Activated CD4-positive, alpha-beta T cell treated with anti-CD3 and anti-CD28 coated beads for 48 hours (primary cell): ENCODE measurements at places on chromosomes 7 and 10.

DNA sequence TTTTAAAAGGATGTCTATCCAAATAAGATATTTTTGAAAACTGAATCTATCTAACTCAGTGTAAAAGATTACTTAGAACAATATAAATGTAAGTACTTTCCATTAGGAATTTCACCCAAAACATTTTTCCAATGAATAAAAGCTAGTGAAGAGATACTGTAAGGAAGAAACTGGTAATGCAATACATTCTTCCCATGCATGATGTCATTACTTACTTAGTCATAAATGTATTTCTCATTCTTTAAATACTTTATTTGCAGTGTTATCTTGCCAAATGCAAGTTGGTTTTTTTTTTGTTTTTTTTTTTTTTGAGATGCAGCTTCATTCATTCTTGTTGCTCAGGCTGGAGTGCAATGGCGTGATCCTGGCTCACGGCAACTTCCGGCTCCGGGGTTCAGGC, 265.6 kb downstream of the PHF14 start:
- no peak for DNase-seq

DNA sequence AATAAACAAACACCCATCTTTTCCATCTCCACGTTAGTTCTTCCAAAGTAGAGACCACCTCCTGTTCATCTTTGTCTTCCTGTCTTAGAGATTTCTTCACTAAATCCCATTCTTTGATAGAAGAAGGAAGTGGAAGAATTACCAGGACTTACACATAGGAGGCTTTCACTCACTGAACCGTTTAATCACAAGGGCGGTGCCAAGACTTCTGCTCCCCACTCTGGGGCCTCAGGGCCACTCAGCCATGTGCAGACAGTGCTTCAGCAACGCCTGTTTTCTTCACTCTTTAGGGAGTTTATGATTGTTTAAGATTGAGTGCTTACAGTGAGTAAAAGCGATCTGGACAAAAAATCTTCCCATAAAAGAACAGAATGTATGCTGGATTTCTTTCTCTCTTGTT, 63.9 kb upstream of the SORCS3 start:
- no peak for DNase-seq

DNA sequence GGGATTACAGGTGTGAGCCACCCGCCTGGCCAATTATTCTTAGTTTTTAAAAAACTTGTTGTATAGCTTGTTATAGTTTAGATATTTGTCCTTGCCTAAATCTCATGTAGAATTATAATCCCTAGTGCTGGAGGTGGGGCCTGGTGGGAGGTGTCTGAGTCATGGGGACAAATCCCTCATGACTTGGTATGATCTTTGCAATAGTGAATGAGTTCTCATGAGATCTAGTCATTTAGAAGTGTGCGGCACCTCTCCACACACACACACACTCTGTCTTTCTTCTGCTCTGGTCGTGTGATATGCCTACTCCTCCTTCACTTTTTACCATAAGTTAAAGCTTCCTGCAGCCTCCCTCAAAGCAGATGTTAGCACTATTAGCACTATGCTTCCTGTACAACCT, 37.2 kb downstream of the FAM149B1 start:
- DNase-seq = no peak

DNA sequence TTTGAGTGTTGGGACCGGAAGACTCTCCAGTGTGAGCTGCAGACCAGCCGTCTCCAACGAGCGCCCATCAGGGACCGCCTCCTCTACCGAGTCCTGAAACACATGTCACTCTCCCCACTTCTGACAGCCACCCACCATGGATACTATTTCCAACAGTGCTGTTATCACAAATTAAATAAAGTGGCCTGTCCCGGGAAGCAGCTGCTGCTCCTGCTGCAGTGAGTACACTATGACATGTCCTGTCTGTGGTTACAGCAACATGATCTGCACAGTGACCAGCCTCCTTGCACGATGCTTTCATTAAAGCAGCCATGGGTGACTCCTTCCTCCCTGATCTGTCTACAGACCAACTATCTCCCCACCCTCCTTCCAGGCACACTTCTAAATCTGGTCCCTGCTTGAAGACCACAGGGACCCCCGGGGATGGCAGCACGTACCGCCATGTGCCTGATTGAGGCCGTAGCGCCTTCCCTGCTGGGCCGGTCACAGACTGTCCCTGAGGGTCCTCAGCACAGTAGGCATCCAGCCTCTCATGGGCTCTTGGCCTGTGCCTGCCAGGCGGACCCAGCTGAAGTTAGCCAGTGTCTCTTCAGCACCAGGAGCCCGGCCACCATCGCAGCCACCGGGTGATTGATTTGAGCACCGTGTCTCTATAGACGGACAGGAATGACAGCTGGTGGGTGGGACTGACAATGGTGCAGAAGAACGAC, 58.8 kb downstream of the TCERG1L start:
- no peak for DNase-seq

DNA sequence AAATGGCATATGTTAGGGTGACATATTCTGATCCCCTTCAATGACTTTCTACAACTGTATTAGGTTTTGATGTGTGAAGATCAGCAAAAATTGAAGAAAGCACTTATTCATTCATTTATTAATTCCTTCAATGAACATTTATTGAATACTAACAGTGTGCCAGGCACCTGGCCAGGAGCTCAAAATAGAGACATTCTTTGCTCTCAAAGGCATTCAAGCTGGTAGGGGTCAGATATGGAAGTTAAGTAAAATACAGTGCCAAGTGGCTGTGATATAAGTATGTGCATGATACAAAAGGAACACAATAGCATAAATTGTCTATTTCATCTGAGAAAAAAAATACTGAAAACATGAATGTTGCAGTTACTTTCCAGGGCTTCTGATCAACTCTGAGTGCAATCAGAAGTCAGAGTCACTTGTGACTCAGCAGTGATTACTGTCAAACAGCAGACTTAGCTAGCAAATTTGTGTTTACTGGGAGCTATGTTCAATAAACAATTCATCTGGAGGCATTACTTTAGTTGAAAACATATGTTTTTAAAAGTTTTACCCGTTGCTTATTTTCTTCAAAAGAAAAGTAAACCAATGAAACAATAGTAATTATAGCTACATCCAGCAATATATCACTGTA, 60.4 kb upstream of the CACNB2 start:
- DNase-seq = no peak

- DNase-seq = no peak
Observed at GRCh38 chr10:47252093-47252780, 47.8 kb upstream of the GDF10 start.

DNA sequence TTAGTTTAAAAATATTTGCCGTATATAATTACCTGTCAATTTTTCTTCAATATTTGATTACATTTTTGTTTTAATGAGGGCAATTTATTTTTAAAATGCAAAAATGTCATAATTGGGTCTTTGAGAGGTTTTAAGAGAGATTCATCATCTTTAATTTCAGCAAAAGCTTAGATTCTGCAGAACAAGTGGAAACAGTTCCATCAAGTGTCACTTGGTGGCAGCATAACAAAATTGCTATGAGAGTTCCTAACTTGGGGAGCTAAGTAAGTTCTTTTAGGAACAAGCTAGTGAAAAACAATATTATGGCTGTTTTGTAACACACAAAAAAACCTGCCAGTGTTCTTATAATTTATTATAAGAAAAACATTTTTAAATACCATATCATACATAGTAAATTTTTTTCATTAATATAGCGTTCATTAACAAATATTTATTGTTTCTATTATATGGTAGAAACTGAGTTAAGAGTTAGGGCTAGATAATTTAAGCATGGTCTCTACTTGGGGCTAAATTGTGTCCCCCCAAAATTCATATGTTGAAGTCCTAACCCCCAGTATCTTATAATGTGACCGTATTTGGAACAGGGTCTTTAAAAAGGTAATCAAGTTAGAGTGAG, 155.2 kb downstream of the MAGI2 start:
- DNase-seq = peak; percentile 5

GRCh38 chr10:6133331-6134098, 44.7 kb downstream of the RBM17 start:
- no peak for DNase-seq

- no peak for DNase-seq
Observed at GRCh38 chr10:70096016-70096704, 36.5 kb downstream of the AIFM2 start.

DNA sequence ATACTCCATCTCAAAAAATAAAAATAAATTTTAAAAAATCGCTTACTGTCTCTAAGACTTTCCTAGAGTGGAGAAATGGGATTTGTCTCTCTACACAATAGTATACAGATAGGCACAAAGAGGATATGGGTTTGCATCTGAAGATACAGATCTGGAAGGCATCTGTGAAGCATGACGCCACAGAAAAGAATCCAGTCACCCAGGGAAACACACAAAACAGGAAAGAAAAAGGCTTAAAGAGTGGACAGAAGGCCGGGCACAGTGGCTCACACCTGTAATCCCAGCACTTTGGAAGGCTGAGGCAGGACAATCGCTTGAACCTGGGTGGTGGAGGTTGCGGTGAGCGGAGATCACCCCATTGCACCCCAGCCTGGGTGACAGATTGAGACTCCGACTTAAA, 61.3 kb downstream of the SKIDA1 start:
- no peak for DNase-seq

DNA sequence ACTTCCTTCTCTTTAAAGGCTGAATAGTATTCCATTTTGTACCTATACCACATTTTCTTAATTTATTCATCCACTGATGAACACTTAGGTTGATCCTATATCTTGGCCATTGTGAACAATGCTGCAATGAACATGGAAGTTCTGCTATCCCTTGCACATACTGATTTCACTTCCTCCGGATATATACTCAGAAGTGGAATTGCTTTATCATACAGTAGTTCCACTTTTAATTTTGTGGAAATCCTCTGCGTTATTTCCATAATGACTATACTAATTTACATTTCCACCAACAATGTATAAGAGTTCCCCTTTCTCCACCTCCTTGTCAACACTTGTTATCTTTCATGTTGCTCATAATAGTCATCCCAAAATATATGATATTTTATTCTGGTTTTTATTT, 312.6 kb downstream of the PLXDC2 start:
- DNase-seq = no peak

DNA sequence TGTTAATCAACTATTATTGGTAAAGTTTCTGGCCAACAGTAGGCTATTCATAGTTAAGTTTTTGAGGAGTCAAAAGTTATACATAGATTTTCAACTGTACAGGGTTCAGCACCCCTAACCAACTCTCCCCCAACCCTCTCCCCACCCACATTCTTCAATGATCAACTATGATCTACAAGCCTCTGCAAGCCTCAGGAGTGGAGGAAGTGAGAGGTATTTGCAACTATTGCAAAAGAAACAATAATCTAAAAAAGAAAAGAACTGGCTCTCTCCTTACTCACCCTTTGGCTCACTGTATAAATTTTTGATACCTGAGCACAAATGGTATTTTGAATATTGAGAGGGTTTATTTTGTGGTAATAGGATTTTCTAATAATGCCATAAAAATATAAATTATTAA, 179.8 kb downstream of the IPMK start:
- DNase-seq = no peak
